Upper lobe of right lung (tissue), 1 donor: ENCODE measurements at places on chromosomes 7 and 10. TPM values are rescaled to one million over a fixed set of nuclear protein-coding genes. Genes with fewer than 3 reads are reported as not detected.

- DNase-seq = no peak
These were observed 259.8 kb downstream of the GLI3 start for GRCh38 chr7:41977151-41977651.

- no peak for DNase-seq
These were observed 85.0 kb downstream of the BMS1 start for GRCh38 chr10:42867571-42867970.

GRCh38 chr7:34333925-34334324 is 324.1 kb upstream of the NPSR1 start:
- no peak for DNase-seq

GRCh38 chr10:112269266-112269665 is 13.9 kb upstream of the TECTB start:
- DNase-seq = no peak

GRCh38 chr10:28704464-28705161 is 27.3 kb downstream of the BAMBI start:
- DNase-seq = no peak

CTAGE4 gene
- 9.5 TPM for total RNA-seq

- DNase-seq = no peak
These were observed 72.2 kb upstream of the PALS2 start for GRCh38 chr7:24501009-24501408.

DNA sequence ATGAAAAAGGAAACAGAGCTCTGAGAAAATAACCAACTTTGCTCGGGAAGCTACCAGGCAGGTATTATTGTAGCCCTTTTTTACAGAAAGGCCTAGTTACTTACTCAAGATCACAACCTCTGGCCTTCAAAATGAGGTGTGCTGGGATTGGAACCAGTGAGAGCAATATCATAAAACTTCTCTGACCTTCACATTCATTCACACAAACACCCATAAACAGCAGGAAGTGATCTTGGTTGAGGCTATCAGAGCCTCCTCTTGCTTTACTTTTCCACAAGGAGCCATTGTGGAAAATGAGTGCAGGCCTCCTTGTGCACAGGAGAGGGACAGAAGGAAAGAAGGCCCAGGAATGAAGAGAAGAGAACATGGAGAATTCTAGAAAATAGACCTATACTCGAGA is 204.5 kb upstream of the NPVF start:
- no peak for DNase-seq

DNA sequence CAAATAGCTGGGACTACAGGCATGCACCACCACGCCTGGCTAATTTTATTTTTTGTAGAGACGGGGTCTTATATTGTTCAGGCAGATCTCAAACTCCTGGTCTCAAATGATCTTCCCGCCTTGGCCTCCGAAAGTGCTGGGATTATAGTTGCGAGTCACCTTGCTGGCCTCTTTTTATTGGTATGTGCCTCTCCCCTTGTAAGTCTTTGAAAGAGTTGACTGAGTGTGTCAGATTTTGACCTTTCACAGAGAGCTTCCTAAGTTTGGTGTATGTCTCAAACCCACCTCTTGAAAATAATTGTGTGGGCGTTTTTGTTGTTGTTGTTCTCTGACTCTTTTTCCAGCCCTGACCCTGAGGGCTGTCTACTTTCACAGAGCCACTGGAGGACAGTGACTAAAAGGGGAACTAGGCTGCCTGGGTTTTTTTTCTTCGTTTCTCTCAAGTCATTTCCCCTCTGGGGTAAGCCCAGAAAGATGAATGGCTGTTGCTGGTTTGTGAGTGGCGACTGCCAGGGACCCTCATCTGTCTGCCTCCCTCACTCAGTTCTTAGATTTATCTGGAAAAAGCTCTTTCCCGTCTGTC is 262.8 kb downstream of the ZEB1 start:
- DNase-seq = no peak

DNA sequence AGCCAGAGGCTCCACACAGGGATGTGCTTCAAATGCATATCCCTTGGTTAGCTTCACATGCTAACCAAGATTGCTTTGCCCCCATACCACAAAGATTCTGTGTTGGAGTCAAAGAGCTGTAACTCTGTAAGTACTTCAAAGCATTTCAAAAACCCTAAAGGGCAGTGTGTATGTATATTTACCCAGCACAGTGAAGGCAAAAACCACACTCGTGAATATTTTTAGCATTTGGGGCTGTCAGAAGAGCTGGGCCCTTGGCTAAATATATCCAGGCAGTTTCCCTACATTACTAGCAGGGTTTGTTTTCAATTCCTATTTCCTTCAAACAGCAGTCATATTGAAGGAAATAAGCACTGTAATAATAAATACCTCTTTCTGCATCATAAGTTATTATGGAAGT is 84.2 kb upstream of the STEAP1B start:
- no peak for DNase-seq
